Right lobe of liver (tissue), 6 donors: ENCODE measurements at places on chromosomes 4 and X. TPM values are rescaled to one million over a fixed set of nuclear protein-coding genes. Genes with fewer than 3 reads are reported as not detected.

DNA sequence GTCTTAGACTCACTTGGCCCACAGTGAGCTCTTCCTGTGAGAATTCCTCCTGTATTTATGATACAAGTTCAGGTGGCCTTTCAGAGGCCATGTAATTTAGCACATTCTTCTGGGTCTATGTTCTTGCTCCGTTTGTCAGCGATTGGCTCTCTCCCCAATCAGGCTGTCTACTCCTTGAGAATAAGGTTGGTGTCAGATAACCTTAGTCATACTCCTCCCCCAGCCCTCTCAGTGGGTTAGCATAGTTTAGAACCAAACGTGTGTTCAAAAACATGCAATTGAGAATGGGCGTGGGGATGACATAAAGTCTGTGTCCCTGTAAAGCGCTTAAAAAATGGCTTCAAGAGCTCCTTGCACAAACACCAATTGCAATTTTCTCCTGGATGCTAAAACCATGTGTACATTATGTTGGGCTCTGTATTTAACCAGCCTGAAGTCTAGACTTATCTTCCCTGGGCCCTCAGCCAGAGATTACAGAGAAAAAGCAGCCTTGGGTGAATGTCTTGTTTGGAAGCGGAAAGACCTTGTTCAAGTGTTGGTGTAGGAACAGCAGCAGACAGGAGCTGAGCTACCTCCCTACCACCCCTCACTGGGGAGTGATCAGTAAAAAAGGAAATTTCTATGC is 9.9 kb upstream of the CT47C1 start:
- DNase-seq = no peak

DNA sequence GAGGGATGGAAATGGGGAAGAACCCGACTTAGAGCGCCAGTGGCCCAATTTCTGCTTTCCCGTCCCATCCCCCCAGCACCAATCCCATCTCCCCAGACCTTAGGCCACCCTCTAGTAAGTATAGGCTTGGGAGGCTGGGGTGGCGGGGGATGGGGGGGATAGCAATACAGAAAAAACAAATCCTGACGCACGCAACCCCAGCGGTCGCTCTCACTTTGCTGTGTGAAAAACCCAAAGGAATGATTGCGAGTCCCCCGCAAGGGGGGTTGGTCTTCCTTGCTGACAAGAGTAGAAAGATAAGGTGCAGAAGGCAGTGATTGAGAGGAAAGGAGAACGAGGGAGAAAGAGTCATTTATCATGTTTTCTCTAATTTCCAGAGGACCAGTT is 863 bp downstream of the CPE start:
- DNase-seq = no peak

DNA sequence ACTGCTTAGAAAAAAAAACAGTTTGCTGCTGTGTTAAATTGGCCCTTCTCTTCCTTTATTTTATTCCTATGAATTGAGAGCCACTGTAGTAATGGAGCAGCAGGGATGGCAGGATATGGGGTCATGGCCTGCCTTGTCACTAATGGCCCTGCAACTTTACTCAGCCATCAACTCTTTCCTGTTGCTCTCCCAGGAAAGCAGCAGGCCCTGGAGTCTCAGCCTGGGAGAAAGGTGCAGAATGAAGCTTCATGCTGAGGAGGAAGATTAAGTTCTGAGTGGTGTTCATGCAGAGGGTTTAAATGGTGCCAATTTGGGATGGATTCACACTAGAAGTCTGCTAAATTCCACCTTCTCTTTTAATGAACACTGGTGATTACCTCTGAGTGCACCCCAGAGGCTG is 285.6 kb downstream of the GPAT3 start:
- DNase-seq = no peak

DNA sequence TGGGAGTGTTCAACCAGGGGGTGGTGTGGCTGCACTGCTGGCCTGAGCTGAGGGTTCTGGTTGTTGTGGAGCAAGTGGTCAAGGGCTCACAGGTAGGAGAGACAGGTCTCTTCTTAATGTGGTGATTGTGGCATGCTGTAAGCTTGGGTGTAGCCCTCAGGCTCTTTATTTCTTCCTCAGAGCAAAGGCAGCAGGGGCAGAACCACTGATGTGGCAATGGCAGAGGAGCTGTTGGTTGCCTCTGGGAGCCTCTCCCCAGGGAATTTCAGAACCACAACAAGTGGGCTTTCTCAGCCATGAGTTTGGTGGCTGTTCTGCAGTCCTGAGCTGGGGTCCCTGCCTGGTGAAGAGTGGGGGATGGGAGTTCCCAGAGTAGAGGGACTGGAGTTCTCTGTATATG is 1017.2 kb downstream of the SH3BGRL start:
- DNase-seq = no peak

- DNase-seq = no peak
These were observed 66.4 kb downstream of the GALNT7 start for GRCh38 chr4:173235050-173235449.

TLL1 gene
- 0.31 TPM for total RNA-seq

BMP3 gene
- not detected for total RNA-seq

PROM1 gene
- 0.86 TPM for total RNA-seq
